ENCODE measurements at places on chromosomes 16 and 17.

DNA sequence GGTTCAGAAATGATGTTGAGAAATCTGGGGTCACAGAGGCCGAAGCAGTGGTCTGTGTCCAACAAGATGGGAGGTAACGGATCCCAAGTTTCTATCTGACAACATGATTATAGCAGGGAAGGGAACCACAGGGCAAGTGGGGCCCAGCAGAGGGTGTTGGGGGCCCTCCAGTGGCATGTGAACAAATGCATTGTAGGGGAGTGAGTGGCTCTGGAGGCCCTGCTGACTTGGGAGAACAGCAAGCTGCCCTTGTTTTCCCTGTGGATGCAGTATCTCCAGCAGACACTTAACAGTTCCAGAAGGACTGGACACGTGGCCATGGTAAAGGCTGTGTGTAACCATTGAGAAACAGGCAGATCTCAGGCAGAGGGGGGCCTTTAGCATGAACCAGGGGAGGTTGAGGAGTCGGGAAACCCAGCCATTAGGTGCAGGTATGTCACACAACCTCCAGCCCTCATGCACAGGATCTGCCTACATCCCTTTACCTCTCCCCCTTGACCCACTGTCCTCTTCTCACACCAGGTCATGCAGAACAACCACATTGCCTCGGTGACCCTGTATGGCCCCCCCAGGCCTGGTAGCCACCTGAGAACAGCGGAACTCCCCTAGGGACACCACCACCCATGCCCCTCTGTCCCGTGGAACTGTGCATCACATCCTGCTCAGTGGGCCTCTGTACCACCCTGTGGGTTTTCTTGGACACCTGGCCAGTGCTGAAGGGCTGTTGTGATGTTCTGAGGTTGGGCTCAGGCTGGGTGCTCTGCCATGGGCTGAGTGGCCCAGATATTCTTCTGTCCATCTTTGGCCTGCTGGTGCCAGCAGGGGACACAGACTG, 4.1 kb downstream of the B3GNT9 start:
- no peak for DNase-seq

- DNase-seq = no peak
These were observed 9.7 kb downstream of the CCDC57 start for GRCh38 chr17:82202981-82203380.

GRCh38 chr17:28744104-28744971, 527 bp downstream of the TRAF4 start:
- DNase-seq = peak; percentile 44

- no peak for DNase-seq
These were observed 14.3 kb downstream of the CMTM4 start for GRCh38 chr16:66682271-66682670.

DNA sequence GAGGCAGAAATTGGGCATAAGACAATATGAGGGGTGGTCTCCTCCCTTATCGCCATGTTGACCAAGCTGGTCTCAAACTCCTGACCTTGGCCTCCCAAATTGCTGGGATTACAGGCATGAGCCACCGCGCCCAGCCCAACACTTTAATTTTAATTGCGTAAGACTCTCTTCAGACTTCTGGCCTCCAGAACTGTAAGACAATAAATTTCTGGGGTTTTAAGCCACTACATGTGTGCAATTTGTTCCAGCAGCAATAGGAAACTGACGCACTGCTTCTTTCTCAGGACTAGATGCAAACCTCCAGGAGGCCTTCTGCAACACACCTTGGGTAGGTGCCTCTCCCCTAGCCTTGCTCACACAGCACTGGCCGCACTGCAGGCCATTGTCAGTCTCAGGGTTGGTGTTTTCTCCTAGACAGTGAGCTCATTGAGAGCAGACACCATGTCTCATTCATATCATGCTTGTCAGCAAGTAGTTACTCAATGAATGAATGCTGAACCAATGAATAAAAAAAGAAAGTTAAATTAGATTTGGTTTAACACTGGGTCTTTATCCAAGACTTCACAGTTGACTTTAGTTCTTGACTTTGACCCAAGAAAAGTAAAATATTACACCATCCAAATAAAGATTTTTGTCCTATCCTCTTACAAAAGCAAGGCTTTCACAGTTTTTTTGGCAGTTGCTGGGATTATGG, 5.5 kb upstream of the ACSF2 start:
- peak; percentile 74 for DNase-seq

- no peak for DNase-seq
These were observed 28.7 kb downstream of the ADGRG5 start for GRCh38 chr16:57571098-57571497.

DNA sequence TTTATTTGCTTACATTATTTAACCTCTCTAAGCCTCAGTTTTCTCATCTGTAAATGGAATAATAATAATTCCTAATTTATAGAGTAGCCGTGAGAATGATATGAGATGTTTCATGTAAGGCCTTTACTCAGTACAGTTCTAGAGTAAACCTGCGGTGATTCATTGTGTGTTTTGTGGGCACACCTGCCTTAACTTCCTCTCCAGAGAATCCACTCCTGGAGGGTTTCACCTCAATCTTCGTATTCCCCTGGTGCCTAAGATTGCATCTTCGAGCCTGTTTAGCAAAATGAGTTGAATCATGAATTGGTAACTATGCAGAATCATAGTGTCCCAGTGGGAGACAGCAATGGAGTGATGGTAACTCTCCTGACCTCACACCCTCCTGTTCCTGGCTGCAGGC, 52.3 kb downstream of the DNAH2 start:
- no peak for DNase-seq

GRCh38 chr16:86170720-86171119, 271.8 kb downstream of the IRF8 start:
- DNase-seq = no peak

DNA sequence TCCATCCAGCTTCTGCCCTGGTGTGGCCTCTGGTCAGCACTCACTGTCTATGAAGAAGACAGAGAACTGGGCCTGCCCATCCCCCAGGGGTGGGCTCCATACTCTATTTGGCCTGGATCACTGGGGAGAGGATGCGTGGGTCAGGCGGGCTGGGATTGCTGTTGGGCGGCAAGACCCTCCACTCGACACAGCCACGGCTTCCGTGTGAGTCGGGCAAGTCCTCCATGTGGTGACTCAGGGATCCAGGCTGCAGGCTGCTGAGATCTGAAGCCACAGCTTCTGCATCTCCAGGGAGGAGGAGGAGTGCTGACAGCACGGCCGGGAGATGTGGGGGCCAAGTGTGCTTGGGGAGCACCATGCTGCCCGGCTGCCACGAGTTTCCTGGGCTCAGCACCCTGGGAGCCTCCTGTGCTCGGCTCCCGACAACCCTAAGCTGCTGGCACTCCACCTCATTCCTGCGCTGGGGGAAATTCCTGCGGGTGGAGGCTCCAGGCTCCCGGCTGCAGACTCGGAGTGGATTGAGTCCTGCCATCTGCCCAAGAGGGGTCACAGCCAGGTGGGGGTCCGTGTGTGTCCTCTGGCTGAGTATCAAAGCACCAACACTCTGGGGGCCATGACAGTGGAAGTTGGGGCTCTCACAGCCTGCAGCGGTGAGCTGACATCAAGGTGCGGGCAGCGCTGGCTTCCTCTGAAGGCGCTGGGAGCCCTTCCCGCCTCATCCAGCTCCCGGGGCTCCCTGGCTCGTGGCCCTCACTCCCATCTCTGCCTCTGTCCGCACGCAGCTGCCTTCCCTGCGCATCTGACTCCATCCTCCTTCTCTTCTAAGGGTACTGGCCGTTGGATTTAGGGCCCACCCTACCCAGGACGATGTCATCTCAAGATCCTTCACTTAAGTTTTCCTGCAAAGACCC, 24.4 kb upstream of the CBFA2T3 start:
- DNase-seq = no peak

DNA sequence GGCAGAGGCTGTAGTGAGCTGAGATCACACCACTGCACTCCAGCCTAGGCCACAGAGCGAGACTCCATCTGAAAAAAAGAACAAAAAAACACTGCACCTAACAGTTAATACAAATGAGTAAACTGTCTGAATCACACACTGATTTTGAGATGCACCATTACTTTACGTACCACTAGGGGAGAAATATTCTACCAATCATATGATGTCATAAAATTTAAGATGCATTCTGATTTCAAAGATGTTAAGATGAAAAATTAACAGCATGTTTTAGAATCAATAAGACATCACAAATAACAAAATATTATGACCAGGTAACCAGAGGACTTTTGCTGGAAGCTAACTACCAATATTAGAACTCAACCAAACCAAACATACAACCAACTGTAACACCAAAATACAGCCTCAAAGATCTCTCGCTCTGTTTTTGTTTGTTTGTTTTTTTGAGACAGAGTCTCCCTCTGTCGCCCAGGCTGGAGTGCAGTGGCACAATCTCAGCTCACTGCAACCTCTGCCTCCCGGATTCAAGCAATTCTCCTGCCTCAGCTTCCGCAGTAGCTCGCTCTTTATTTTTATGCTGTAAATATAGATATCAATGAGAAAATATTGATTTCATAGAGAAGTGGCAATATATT, 31.6 kb downstream of the GLG1 start:
- no peak for DNase-seq

DNA sequence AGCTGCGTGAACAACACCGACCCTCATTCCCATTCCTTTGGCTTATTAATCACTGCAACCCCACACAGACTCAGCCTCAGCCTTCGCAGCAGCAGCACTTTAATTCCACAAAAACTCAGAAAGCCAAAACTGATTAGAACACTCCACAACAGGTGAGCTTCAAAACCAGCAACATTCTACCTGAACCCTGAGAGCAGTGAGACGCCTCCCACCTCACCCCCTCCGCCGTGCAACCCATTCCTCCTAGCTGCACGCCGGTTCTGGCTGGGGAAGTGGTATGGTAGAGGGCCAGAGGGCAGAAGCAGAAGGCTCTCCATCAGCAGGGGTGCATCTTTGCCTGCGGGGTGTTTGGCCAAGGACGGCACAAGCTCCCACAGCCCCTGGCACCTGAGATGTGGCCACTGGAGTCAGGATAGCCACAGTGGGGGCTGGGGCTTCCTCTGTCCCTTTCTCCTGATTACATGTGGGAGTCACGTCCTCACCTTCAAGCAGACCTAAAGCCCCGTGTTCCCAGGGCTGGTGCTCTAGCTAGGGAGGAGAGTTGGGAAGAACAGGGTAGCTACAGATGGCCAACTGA, 1.6 kb downstream of the BORCS6 start:
- DNase-seq = no peak

- no peak for DNase-seq
These were observed 7.4 kb upstream of the SLC13A2 start for GRCh38 chr17:28466001-28466400.

- DNase-seq = no peak
These were observed 1.5 kb upstream of the NT5C start for GRCh38 chr17:75133001-75133400.

DNA sequence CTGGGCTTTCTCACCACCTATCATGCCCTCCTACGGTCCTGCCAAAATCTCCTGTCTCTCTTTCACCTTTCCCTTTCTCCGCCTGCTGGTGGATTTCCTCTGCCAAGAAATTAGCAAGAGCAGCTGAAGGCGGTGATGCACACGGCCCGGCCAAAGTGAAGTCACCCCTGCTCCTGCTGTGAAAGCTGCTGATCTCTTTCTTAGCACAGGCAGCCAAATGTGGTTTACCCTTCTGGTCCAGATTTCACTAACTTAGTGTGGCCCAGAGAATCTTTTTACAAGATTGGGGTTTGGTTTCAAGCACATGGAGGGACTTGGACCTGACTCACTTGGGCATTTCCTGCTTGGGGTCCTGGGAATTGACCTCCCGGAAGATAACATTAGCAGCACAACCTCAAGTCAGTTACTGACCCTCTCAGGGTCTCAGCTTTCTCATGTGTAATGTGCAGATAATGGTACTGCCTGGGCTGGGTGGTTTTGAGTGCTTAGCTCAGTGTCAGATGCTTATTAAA, 155.7 kb downstream of the SOCS1 start:
- DNase-seq = no peak

DNA sequence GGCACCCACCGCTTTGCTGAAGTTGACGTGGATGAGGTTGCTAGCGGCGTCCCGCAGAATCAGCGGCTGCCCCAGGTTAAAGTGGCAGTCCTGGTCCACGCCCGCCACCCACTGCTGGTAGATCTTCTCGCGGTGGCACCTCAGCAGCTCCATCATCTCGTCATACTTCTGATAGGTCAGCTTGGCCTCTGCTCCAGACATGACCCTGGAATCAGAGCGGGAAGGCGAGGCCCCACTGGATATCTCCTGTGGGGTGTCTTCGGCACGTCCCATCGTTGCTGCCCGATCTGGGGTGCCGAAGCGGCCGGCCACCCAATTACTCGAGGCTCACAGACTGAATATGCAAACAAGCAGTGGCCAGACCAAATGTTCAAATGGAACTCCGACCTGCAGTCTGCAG, 16.5 kb downstream of the DNAH17 start:
- DNase-seq = no peak

GRCh38 chr17:76053246-76054111, 18.8 kb downstream of the SRP68 start:
- no peak for DNase-seq

- DNase-seq = no peak
These were observed 22.7 kb downstream of the HAPSTR1 start for GRCh38 chr16:9114112-9114511.

- DNase-seq = no peak
These were observed 19.3 kb upstream of the ITGA2B start for GRCh38 chr17:44408786-44409185.

GRCh38 chr17:35287286-35287811, 44.5 kb downstream of the SLFN5 start:
- no peak for DNase-seq

DNA sequence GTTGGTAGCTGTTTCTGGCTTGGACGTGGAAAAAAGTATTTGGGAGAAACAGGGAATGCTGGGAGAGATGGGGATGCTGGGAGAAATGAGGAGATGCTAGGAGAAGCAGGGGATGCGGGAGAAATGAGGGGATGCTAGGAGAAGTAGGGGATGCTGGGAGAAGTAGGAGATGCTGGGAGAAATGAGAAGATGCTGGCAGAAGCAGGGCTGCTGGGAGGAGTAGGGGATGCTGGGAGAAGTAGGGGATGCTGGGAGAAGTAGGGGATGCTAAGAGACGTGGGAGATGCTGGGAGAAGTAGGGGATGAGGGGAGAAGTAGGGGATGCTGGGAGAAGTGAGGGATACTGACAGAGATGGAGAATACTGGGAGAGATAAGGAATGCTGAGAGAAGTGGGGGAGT, 45.6 kb upstream of the IL34 start:
- no peak for DNase-seq

- no peak for DNase-seq
These were observed 1.0 kb downstream of the HOXB8 start for GRCh38 chr17:48613862-48614694.

DNA sequence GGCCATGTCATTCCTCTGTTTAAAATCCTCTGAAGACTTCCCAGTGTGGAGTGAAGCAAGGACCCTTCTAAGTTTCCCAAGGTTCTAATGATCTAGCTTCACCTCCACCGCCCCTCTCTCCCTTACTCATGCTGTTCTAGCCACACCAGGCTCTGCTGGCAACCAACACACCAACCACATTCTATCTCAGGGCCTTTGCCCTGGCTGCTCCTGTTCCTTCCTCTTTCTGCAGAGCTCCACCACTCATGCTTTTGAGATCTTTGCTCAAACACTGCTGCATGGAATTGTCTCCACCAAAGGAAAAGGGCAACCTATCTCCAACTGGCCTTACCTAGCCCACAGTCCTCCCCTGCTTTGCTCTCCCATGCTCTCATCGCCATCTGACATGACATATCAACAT, 128.7 kb downstream of the XYLT1 start:
- no peak for DNase-seq
